Left renal pelvis (tissue), 4 donors: ENCODE measurements at places on chromosomes 13 and 19.
A peak's percentile ranks its signal among the peaks of the same experiment; 100 is the strongest.

- no peak for DNase-seq
Observed at GRCh38 chr13:109154546-109154945, 525.1 kb downstream of the MYO16 start.

GRCh38 chr19:18858906-18859646 lies 27.3 kb downstream of the UPF1 start:
- DNase-seq, result no peak

DNA sequence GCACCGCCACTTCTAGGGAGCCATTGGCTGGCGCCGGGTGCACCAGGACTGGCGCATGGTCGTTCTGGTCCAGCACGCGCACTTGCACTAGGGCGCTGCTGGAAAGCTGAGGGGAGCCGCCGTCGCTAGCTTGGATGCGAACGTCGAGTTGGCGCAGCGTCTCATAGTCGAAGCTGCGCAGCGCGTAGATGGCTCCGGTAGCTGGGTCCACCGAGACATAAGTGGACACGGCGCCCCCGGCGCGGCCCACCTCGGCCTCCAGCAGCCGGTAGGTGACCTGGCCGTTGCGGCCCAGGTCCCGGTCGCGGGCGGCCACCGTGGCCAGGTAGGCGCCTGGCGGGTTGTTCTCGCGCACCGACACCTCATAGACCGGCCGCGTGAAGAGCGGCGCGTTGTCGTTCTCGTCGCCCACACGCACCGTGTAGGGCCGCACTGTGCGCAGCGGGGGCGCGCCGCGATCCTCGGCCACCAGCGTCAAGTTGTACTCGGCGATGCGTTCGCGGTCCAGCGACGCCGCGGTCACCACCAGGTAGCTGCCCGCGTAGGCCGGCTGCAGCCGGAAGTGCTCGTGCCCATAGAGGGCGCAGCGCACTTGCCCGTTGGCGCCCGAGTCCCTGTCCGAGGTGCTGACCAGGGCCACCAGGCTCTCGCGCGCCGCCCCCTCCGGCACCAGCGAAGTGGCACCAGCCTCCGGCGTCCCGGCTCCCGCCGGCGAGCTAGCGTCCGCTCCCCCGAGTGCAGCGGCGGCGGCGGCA lies 1.7 kb downstream of the PCDH8 start:
- DNase-seq, result no peak

- DNase-seq, result peak; percentile 31
Observed at GRCh38 chr13:60448907-60449510, 52.0 kb downstream of the TDRD3 start.

- no peak for DNase-seq
Observed at GRCh38 chr13:32984857-32985626, 31.2 kb upstream of the KL start.

GRCh38 chr13:40271271-40271885 lies 395.1 kb downstream of the FOXO1 start:
- no peak for DNase-seq

GRCh38 chr13:49869519-49869918 lies 66.6 kb downstream of the SPRYD7 start:
- no peak for DNase-seq

DNA sequence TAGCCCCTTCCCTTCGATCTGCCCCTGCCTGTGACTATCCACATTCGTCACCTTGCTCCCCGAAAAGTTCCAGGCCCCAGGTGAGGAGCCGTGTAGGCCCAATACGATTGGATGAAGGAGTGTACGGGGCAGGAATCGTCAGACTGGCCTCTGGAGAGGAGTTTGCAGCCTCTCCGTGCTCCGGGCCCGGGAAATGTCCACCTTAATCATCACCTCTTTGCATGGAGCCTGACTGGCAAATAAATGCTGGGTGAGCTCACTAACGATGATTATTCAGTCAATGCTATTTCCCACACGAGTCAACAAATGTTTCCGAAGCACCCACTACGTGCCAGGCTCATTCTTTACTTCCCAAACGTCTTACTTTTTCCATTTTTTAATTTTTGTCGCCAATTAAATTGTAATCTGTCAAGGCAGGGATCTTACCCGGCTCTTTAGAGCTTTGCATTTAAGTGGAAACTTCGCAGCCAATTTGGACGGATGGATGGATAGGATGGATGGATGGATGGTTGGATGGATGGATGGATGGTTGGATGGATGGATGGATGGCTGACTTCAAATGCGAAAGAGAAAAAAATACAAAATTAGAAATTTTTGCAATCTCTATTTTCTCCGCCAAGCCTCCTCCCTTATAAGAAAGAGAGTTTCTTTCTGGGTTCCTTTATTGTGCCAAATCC lies 45.8 kb downstream of the TGDS start:
- no peak for DNase-seq

DNA sequence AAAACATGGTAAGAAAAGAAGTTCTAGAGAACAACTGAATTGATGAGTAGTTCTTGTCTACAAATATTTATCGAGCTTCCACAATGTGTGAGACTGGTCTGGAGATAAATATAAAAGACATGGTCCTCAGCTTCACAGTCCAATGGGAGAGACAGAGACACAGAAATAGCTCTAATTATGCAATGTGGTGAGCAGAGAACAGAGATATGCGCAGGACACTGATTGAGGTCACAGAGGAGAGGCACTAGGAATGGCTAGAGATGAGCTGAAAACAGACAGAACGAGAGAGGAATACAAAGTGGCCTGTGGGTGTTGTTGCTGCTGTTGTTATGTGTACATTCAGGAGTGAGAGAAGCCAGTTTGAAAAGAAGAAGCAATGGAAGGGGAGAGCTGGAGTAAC lies 53.2 kb downstream of the GPALPP1 start:
- DNase-seq, result no peak

GRCh38 chr19:11233073-11233472 lies 6.3 kb upstream of the ANGPTL8 start:
- DNase-seq, result no peak

DNA sequence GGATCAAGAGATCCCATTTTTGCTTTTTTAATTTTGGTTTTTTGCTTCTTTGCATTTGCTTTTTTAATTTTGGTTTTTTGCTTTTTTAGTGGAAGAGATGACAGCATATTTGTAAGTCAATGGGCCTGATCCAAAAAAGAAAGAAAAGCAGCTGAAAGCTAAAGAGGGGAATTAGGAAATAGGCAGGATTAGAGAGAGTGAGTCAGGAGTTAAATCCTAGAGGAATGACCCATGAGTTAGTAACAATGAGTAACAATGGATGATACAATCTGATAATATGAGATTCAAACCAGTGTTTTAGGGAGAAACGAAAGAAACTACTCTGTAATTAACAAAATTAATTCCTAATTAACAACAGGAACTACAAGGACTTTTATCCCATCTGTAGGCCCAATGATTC lies 111.2 kb upstream of the SGCG start:
- DNase-seq, result no peak

GRCh38 chr19:28633319-28634018 lies 579.5 kb downstream of the UQCRFS1 start:
- DNase-seq, result peak; percentile 22

- DNase-seq, result no peak
Observed at GRCh38 chr19:2726904-2727639, 5.9 kb upstream of the DIRAS1 start.

DNA sequence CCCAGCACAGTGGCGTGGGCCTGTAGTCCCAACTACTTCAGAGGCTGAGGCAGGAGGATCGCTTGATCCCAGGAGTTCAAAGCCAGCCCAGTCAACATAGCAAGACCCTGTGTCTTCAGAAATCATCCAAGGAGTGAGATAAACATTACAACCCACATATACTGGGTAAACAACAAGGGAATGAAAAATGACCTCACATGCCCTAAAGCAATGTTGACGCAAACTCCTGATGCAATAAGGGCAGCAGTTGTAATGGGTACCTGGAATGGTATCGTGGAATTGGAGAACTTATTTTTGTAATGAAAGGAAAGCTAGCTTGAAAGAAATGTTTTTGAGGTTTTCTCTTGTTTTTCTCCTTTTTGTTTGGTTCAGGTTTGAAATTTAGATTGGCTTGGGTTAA lies 24.5 kb upstream of the LGALS16 start:
- no peak for DNase-seq

DNA sequence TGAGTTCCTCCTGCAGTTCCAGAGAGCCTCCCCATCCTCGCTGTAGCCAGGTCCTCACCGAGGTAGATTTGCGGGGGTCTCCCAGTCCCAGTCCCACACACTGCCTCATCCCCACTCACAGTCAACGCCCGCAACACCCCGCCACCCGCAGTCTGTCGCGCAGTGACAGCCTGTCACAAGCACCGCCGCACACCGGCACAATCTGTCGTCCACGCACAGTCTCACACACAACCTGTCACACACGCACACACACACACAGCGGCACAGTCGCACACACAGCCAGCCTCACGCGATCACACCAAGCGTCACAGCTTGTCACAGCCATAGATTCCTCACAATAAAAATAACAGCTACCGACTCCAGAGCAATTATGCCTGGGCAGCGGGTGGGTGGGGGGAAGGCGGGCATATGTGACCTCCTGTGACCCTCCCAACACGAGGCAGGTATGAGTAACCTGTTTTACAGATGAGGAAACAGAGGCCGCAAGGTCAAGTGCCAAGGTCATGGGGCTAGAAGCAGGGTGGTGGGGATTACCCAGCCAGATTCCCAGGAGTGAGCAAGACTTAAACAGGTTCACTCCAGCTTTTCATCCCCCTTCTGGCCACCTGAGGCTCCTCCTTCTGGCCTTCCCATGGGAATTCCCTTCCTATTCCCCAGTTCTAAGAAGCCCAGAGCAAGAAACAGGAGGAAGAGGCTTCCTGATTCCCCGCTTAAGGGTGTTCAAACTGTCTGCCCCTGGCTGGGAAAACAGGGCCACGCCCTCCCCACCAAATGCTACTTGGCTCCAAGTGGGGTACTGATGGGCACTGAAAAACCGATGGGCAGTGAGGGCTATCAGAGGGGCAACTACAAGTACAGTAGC lies 13.9 kb downstream of the NFIX start:
- no peak for DNase-seq

DNA sequence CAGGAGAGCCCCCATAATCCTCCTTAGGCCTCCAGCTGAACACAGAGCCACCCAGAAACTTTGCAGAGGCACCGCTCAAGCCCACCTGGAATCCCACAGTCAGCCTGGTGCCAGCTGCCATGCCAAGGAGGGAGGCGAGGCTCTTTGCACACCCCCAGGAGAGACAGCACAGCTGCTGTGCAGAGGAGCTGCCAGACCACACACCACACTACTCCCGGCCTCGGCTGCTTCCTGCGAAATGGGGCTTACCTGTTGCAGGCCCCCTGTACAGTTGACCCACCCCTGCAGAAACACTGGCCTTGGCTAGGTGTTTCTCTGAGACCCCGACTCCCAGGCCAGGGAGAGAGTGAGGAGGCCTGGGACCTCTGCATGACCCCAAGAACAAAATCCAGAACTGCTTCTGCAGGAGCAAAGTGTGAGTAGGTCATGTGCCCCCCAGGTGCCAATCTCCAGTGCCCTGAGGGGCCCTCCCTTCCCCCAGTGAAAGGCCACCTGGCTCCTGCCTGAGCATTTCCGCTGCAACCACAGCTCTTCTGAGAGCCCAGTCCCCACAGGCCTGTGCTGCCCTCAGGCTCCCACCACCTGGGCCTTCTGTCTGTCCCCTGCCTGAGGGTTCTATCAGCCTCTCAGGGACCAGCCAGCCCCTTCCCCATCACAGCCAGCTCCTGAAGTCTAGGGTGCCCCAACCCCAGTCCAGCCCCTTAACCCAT lies 580.4 kb downstream of the UQCRFS1 start:
- no peak for DNase-seq

GRCh38 chr13:92972751-92973150 lies 253.9 kb upstream of the GPC6 start:
- no peak for DNase-seq

DNA sequence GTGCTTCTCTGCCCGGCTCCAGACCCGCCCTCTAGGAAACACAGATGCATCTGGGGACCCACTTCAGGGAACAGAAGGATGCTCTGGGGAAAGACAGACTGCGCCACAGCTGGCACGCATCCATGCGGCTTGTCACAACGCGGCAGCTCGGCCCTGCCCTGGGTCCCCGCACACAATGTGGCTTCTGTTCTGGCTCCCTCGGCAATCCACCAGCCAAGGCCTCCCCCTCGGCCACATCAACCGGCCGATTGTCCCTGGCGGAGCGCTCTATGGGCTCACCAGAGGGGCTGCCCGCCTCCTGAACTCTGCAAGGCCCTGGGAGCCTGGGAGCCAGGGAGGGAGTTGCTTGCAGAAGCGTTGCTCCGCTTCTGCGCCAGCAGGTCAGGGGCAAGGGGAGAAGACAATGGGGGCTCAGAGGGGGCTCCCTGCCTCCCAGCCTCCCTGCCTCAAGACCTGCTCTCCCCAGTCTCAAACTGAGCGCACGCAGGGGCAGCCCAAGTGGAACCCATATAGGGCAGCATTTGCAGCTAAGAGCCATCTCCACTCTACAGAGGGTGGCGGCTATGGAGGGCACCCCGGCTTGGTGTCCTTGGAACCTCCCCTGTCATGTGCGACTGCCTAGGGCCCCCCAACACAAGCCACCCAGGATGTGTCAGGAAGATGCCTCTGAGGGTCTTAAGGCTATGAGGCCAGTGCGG lies 37.9 kb downstream of the MLLT1 start:
- no peak for DNase-seq

- DNase-seq, result peak; percentile 58
Observed at GRCh38 chr19:17889609-17890214, 18.0 kb downstream of the SLC5A5 start.

DNA sequence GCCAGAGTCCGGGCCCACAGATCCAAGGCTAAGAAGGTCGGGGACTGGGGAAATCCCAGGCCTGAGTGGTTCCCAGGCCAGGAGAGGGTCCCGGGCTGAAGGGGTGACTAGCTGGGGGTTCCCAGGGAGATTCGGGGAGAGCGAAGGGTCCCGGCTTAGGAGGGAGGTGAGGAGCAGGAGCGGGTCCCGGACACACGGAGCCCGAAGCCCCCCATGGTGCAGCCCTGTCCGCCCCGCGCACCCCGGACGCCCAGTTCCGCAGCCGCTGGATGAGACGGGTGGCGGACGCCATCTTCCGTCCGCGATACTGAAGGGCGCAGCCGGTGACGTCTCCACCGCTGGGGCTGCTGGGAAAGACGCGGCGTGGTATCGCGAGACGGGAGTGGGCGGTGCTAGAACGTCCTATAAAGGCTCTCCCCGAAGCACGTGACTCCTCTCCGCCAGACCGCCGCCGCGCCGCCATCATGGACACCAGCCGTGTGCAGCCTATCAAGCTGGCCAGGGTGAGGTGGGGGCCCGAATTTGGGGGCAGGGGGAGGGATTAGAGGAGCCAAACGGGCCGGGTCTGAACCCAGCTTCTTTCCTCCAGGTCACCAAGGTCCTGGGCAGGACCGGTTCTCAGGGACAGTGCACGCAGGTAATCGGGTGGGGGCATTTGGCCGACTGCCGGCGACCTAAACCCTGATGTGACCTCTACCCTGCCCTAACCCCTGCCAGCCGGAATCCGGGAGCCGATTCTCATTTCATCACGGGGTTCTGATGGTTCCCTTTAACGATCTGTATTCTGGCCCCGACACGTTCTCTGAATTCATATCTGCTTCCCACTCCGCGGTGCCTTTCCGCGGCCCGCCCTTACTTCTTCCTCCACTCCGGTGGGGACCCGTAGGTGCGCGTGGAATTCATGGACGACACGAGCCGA lies at the start of the genes NDUFA7 and RPS28:
Gene NDUFA7 (minus strand): TSS at position 309 of the 919 bp plus-strand sequence. CDS start 17 bp downstream, at position 292.
Gene RPS28 (plus strand): TSS at position 430 of the 919 bp plus-strand sequence. CDS start 35 bp downstream, at position 465.
- peak; percentile 91 for DNase-seq

- no peak for DNase-seq
Observed at GRCh38 chr13:72005455-72005854, 138.5 kb upstream of the DACH1 start.

GRCh38 chr19:40576151-40576584 lies 505 bp upstream of the SHKBP1 start:
- DNase-seq, result no peak

GRCh38 chr13:61138857-61139256 lies 276.8 kb downstream of the PCDH20 start:
- DNase-seq, result no peak

- DNase-seq, result no peak
Observed at GRCh38 chr19:18685597-18686190, 2.2 kb downstream of the CRTC1 start.

GRCh38 chr13:48477191-48477855 lies 55.6 kb downstream of the RCBTB2 start:
- no peak for DNase-seq
